ENCODE measurements at places on chromosomes 3 and 15.

DNA sequence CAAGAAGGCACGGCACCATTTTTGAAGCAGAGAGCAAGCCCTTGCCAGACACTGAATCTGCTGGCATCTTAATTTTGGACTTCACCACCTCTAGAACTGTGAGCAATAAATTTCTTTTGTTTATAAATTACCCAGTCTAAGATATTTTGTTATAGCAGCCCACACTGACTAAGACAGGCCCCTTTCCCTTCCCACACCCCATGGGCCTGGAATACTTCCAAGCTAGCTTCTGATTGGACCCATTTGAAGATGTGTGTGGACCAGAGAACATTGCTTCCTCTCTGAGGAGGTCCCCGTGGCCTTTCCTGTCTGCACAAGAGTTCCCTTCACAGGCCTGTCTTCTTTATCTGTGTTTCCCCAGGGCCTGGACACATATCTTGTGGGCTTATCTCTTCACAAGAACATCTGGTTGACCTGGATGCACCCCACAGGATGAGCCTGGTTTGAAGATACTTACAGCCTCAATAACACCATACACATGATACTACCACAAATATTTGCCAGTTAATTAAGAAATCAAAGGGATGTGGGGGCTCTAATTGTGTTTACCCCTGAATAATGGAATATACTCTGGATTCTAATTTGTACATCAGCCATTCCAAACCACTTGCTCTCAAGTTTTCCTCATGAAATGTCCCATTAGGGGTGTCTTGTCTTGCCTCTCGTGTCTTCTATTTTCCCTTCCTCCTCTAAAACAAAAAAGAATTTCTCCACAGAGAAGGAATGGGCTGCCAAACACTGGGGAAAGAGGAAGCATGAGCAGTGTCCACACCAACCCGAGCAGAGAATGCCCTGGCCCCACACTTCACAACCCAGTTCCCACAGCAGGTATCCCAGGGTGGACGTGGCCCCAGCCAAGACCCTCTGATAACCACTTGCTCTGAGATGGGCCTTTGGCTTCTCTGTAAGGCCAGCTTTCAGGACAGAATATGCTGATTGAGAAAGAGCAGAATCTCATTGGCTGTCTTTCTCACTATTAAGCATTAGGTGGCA, 42.5 kb downstream of the GLB1 start:
- no peak for DNase-seq

DNA sequence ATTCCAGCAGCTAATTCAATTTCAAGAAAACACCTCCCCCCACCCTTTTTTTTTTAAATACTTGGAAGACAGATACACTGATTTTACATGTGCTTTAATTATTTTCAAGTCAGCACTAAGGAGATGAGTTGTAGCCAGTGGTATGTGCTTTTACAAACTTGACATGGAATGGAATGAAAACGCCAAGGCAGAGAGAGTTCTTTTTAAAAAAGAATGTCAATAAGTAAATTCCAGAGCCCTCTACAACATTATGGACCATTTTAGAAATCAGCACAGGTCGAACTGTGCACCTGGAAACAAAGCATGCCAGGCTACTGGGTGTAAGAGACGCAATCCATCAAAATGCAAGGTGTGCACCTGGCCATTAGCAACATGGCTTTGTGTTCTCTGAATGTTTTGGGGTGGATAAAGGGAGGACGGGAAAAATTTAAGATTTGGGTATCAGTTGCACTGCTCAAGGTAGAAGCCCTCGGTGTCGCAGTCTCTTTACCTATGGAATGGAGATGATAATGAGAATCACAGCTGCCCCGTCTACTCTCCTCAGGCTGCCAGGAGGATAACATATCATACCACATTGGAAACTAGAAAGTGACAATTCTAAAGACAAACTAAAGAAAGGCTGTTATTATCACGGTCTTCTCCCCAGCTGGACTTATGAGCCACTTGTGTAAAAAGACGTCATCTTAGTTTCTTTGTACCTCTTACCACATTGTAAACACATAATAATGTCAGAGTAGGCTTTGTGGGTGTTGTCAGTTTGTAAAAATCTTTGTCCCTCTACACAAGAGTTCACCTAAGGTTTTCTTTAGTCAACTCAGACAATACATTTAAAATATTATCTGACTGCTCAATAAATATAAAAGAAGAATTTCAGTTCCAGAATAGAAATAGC, 107.4 kb upstream of the PRICKLE2 start:
- no peak for DNase-seq

- DNase-seq = no peak
Observed at GRCh38 chr3:174342171-174342570, 517.0 kb upstream of the NAALADL2 start.

DNA sequence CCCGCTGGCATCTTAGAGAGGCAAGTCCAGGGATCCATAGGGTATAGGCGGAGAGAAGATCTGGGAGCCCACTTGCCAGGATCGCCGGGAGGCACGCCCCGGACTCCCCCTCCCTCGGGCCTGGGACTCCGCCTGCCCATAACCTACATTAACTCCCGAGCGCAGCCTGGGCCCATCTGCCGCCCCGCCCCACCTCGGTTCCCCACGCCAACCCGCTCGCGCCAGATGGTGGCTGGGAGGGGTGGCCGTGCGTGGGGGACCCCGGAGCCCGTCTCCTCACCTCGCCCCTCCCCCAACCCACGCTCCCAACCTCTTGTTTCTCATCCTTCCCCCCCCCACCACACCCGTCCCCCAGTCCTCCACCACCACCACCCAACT, 1.7 kb upstream of the DLL4 start:
- DNase-seq = no peak

GRCh38 chr3:10467904-10468612, 37.3 kb downstream of the ATP2B2 start:
- DNase-seq = peak; percentile 63
